ENCODE measurements at places on chromosomes 11 and 22.

DNA sequence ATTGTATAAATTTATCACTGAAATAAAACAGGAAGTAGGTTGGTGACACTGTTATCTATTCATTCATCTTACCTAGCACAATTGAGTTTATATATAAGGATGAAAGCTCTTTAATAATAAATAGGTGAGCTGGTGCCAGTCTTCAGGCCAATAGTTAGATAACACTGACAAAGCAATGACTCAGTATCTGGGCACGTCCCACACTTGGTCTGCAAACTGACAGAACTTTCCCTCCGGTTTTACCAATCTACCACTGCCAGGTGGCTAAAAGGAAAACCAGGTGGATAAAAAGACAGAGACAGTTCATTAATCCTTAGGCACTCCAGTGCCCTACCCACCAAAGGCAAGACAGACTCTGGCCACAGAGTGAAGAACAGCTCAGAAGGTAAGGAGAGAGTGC, 17.6 kb downstream of the DDB1 start:
- DNase-seq: no peak

- DNase-seq: no peak
Measured at GRCh38 chr11:3200388-3201111, 18.1 kb downstream of the MRGPRG start.

DNA sequence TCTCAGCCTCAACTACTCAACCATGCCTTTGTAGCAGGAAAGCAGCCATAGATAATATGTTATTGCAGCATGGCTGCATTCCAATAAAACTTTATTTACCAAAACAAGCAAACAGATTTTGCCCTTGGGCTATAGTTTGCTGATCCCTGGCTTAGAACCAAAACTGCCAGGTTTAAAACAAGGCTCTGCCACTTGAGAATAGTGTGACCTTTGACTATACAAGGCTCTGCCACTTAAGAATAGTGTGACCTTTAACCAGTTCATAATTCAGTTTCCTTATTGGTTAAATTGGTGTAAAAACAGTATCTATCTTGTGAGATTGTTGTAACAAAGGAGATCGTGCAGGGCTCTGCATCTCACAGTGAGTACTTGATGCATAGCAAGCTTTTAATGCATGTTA, 217.3 kb upstream of the MTNR1B start:
- no peak for DNase-seq

DNA sequence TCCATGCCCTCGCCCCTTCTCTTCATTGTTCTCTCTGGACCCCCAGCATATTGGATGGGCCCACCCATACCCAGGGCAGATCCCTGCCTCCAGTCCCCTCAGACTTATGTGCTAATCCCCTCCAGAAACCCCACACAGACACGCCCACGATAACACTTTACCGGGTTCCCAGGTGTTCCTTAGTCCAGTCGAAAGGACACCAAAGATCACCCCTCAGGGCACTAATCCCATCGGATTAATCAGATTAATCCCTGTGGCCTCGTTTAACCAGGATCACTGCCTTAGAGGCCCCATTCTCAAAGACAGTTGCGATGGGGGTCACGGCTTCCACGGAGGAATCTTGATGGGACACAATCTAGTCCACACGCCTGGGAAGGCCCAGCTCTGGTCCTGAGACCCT, 80.8 kb downstream of the SHANK2 start:
- no peak for DNase-seq

- DNase-seq: no peak
Measured at GRCh38 chr22:31036671-31037550, 44.2 kb upstream of the SMTN start.

GRCh38 chr11:9718147-9718546, 54.3 kb downstream of the SWAP70 start:
- DNase-seq: no peak

DNA sequence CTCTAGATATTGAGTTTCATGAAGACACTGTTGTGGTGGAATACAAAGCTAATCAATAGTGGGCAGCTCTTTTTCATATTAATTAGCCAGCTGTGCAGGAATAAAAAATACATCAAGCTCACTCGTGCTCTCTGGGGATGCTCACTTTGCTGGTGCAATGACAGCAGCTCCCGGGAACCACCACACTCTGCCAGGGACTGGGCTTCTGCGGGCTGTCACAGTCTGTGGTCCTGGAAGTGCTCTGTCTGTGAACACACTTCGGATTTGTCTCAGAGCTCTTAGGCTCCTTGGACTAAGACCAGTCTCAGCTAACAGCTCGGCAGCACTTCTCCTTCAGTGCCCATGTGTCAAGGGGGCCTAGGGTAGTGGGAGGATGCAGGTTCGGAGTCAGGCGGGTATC, 393.5 kb downstream of the TENM4 start:
- no peak for DNase-seq

DNA sequence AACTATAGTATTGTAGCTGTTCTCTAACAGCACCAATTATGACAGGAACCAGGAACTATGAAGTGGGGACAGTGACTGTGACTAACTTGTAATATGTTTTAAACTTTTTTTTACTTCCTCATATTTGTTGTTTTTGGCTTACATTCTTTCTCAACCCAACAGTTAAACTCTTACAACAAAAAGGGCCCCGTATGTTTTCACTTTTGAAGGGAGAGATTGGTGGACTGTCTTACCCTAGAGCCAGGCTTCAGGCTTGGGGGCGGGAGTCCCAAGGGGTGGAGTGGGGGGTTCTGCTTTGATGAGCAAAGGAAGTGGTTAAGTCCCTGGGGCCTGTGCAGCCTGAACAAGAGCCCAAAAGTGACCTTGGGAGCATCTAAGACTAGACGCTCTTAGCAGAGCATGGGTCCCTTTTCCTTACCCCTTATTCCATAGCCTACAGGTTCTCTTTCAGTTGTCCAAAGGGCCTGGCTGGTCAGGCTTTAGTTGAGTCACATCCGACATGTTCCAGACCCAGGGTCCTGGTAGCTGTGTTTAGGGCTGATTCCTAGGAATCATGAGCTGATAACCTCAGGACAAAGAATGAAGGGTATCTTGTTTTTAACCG, 38.8 kb downstream of the STIM1 start:
- no peak for DNase-seq

- DNase-seq: no peak
Measured at GRCh38 chr11:92653454-92653853, 316.0 kb upstream of the MTNR1B start.

GRCh38 chr11:44559207-44559939, 6.1 kb upstream of the CD82 start:
- no peak for DNase-seq

- no peak for DNase-seq
Measured at GRCh38 chr22:32760815-32761214, 40.7 kb upstream of the TIMP3 start.

DNA sequence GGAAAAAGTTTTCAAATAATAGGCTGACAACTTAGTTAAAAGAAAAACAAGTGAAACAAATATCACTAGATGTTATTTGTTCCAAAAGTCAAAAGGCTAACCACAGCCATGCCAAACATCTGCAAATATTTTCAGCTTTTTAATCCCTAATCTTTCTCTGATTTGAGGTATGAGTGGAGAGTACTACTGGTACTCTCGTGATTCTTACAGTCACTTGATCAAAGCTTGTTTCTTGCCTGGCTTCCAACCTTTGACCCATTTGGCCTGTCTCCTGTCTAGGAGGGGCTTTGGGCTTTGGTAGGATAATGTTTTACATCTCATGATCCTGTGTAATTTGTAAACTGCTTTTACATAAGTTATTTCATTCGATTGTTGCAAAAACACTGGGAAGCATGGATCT, 301.8 kb upstream of the SORL1-AS1 start:
- DNase-seq: no peak

- no peak for DNase-seq
Measured at GRCh38 chr11:119258983-119259382, 52.8 kb downstream of the CBL start.

DNA sequence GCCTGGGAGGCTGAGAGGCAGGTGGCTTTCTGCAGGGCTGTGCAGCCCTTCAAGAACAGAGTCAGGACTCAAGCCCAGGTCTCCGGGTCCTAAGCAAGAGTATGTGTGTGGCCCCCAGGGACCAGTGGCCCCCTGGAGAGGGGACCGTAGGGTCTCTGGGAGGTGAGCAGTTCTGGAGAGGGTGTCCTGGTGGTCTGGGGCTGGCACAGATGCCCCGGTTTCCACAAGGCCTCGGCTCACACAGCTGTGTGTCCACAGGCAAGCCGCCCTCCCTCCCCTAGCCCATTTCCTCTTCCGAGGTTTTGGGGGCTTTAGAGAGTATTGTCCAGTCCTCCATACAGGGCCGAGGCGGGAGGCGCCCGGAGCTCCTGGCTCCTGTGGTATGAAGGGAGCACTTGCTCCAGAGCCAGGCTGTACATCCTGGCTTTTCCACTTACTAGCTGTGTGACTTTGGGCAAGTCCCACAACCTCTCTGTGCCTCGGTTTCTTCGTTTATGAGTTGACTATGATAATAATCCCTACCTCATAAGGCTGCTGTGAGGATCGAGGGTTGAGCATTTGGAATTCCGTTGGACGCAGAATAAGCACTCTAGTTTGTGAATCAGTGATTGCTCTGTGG, 3.4 kb upstream of the RPS19BP1 start:
- DNase-seq: no peak

DNA sequence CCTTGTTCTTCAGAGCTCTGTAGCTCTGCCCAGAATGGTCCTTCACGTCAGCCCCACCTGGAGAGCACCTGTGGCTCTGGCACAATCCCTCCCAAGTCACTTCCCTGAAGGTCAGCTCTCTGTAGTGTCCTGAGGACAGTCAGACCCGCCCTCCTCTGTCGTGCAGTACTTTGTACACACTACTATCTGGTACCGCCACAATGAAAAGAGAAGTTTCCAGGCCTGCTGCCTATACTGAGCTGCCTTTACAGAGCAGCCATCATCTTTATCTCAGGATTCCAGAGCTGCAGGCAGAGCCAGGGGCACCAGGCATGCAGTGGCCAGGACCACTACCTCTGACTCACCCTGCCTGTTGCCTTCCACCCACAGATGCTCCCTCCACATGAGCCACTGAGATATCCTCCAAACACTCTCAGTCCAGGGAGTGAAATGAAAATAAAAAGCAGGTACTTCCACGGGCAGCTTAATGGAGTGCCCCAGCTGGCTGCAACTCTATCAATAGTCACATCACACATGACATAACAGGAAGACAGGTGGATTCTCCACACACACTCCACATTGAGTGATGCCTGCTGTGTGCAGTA, 7.3 kb downstream of the PACSIN2 start:
- DNase-seq: no peak

GRCh38 chr11:115700496-115700895, 196.3 kb upstream of the CADM1 start:
- DNase-seq: no peak

GRCh38 chr11:7672276-7672959, 882 bp downstream of the CYB5R2 start:
- DNase-seq: no peak

GRCh38 chr11:1770528-1770927, 6.8 kb upstream of the CTSD start:
- no peak for DNase-seq

DNA sequence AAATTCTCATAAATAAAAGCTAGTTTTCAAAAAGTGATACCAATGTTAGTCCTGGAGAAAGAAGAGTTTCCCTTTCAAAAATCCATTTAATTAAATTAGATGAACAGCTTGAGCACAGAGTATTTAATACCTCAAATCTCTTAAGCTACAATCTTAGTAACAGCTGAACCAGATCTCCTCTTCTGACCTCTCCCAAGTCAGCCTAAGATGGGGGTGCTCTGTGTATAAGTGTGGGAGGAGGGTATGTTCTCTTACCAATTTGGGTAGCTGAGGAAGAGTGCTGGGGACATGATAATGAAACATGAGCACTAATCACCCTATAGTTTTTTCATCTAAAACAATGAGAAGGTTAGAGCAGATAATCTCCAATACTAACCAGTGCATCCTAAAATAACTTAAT, 9.6 kb downstream of the TPH1 start:
- no peak for DNase-seq

- no peak for DNase-seq
Measured at GRCh38 chr11:60984636-60985035, 13.2 kb downstream of the CD6 start.

GRCh38 chr11:47380078-47380477, 1.7 kb upstream of the SPI1 start:
- DNase-seq: no peak

DNA sequence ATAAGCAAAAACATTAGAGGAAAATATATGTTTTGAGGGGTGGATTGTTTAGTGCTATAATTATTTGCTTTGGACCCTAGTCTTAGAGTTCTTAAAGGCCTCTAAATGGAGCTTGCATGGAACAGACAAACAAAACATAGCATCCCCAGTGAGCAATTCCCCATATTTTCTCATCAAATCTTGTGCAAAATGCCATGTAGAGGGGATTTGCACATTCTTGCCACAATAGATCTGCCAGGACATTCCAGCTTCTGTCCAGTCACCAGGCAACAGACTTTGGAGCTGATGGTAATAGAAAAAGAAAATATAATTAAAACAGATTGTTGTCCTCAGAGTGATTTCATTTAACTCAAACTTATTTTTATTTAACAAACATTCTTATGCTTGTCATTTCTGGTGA, 360.3 kb upstream of the PDGFD start:
- no peak for DNase-seq

DNA sequence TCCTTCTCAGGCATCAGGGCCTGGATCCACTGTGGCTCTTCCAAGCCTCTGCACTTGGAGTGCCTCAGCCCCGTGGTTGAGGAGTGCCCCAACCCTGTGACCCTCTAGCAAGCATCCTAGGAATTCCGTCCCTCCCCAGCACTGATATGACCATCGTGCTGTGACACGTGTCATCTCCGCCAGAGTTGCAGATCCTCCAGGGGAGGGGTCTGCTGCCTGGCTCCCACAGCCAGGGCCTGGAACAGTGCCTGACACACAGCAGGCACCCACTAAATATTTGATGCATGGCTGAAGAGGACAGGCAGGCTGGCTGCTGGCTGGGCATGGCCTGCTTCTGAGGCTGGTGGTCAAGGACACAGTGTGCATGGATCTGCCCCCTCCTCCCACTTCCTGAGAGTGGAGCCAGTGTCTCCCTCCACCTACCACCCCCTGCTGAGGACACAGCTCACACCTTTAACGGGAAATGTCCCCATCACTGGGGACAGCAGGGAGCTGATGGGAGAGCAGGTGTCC, 1.7 kb upstream of the CD81 start:
- no peak for DNase-seq

- no peak for DNase-seq
Measured at GRCh38 chr11:33777906-33778305, 3.6 kb upstream of the FBXO3 start.

- DNase-seq: no peak
Measured at GRCh38 chr11:111878385-111878848, 548 bp downstream of the FDXACB1 start.
